ENCODE measurements at places on chromosomes 1 and 21. TPM values are rescaled to one million over a fixed set of nuclear protein-coding genes. Genes with fewer than 3 reads are reported as not detected.

GRCh38 chr21:37793660-37794059 is 122.6 kb downstream of the KCNJ6 start:
- DNase-seq, result no peak

DNA sequence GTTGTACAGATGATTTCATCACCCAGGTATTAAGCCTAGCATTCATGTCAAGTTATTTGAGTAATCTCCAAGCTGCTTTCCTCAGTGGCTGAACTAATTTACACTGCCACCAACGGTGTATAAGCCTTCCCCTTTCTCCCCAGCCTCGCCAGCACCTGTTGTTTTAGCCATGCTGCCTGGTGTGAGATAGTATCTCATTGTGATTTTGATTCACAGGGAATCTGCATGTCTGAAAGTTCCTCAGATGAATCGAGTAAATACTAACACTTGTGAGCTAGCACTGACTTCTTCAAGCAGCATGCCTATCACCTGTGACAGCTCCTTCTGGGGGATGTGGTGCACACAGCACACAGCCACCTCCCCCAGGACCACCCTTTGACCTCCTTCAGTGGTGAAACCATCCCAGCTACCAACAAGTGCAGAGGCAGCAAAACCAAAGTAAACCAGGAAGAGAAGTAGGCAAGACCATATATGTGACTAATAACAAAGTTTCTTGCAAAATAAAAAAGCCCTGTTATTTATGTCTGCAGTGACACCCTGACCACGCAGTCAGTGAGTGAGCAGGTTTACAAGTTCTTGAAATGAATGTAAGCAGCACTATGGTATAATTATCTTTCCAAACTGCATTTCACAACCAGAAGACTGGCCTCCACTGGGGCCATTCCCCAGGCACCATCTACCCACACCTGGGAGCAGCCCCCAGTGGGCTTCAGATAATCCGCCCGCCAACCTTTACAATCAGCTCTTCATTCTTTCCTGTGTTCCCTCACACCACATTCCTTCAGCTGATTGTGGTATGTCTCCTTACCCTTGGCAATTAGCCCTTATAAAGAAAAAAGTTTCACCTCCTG is 173.8 kb downstream of the ETS2 start:
- no peak for DNase-seq

- no peak for DNase-seq
Measured at GRCh38 chr1:190444464-190444863, 33.2 kb downstream of the BRINP3 start.

DNA sequence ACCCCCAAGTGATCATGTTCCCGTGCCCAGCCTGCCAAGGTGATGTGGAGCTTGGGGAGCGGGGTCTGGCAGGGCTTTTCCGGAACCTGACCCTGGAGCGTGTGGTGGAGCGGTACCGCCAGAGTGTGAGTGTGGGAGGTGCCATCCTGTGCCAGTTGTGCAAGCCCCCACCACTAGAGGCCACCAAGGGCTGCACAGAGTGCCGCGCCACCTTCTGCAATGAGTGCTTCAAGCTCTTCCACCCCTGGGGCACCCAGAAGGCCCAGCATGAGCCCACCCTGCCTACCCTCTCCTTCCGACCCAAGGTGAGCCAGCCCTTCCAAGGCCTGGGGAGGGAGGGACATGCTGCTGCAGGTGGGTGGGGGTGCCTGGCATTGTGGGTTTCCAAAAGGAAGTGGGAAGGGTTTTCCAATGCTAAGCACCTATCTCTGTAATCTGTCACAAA is 2.3 kb downstream of the TRIM46 start:
- DNase-seq, result peak; percentile 58

DNA sequence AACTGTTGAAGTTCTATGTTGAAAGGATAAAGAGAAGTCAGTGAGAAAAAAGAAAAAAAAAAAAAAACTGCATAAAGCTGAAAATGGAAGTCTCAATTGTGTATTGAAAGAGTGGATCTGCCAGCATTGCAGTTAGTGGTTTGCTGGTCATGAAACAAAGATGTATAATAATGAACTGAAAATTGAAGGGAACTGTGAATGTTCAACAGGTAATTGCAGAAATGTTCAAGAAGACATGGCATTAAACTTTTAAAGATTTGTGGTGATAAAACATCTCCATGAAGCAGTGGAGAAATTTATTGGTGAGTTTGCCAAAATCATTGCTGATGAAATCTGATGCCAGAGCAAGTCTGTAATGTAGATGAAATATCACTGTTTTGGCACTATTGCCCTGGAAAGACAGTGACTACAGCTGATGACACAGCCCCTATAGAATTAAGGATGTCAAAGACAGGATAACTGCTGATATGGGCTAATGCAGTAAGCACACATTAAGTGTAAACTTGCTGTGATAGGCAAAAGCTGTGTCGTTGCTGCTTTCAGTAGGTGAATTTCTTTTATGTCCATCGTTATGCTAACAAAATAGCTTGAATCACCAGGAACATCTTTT is 71.0 kb downstream of the RD3 start:
- no peak for DNase-seq

DNA sequence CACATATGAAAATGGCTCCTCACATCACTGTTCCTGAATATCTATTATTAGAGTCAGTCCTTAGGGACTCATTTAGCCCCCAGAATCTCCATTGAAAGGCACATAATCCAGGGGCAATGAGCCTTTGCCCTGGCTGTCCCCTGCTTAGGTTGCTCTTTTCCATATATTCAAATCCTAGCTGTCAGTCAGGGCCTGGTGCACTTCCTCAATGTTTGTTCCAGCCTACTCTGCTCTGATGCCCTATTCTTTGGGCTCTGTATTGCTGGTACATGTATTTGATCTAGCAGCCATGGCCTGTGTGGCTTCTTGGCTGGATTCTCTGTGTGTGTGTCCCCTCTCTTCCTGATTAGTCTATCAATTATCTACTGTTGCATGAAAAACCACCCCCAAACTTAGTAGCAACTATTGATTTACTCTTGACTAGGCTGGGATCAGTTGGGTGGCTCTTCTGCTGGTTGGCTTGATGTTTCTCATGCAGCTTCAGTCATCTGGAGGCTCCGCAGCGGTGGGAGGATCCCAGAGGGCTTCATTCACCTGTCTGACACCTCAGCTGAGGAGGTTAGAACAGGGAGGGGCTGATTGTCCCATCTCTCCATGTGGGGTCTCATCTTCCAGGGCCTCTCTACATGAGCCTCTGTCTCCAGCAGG is 107.5 kb downstream of the DTL start:
- no peak for DNase-seq

GRCh38 chr1:164560556-164560955 is 1.6 kb downstream of the PBX1 start:
- DNase-seq, result no peak

- no peak for DNase-seq
Measured at GRCh38 chr21:33849834-33850233, 65.8 kb downstream of the ATP5PO start.

- DNase-seq, result no peak
Measured at GRCh38 chr1:75980972-75981897, 49.0 kb upstream of the ASB17 start.

ASTN1 gene
- 0.15 TPM for total RNA-seq

ACTN2 gene
- total RNA-seq, result 2.7 TPM

CHRM3 gene
- total RNA-seq, result 9.7 TPM

All from upper lobe of left lung (tissue), 6 donors.